ENCODE measurements at places on chromosomes 4 and X. TPM values are rescaled to one million over a fixed set of nuclear protein-coding genes. Genes with fewer than 3 reads are reported as not detected.

Gene HPF1
- total RNA-seq, result 24.1 TPM

Gene FTHL17
- total RNA-seq, result not detected

DNA sequence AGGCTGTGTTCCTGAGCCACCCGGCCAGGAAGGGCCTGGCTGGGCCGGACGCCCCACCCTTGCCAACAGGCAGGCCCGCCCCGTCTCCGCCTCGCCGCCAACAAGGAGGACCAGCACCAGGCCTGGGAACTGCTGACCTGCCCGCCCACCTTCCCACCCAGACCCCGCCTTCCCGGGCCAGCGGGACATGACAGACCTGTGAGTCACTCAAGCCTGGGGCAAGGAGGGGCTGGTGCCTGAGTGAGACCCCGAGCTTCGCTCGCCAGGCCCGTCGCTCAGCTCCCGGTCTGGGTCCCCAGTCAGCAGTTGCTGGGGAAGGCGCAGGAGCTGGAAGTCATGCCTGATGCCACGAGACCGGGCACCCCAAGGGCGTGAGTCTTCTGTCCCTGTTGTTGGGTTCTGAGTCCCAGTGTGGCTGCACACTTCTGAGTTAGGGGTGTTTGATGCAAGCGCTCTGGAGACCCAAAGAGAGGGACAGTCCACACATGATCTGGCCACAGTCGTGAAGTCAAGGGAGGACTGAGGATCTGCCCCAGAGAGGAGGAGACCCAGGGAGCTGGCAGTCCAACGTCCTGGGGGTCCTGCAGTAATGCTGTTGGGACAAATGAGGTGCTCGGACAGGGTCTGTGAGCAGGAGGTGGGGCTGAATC is at the start of gene DNASE1L1:
Gene DNASE1L1, minus strand, starts transcription at position 33 of the 650 bp plus-strand sequence. CDS start 3,686 bp downstream, outside the sequence.
- DNase-seq, result no peak

- DNase-seq, result no peak
These were observed 23.7 kb downstream of the TLR6 start for GRCh38 chr4:38832624-38833528.

DNA sequence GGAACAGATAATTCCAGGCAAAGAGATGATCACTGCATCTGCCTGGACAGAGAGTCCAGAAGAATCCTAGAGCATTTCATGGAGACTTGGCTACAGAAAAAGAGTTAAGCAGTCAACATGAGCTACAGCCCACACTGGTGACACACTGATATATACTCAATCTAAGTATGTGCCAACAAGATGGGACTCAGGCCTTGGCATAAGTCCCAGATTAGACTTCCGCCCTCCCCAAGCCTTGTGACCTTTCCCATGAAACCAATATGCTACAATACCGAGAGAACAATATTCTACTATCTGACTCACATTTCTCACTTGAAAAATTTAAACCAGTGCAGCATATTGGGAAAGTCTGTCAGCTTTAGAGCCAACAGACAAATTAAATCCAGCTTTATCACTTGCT is 65.7 kb upstream of the SLITRK2 start:
- DNase-seq, result no peak

- no peak for DNase-seq
These were observed 1.4 kb upstream of the AADAT start for GRCh38 chr4:170091069-170091696.

GRCh38 chr4:986428-986878 is 391 bp upstream of the IDUA start:
- DNase-seq, result no peak

Gene MAGEA10
- not detected for total RNA-seq

Gene CASP3
- 90.9 TPM for total RNA-seq

- no peak for DNase-seq
These were observed 125.1 kb upstream of the STX18 start for GRCh38 chr4:4666693-4667621.

- no peak for DNase-seq
These were observed 8.2 kb downstream of the PRRG3 start for GRCh38 chrX:151703487-151703886.

Gene BRS3
- not detected for total RNA-seq

- no peak for DNase-seq
These were observed 85.2 kb downstream of the ADGRA3 start for GRCh38 chr4:22430626-22431025.

DNA sequence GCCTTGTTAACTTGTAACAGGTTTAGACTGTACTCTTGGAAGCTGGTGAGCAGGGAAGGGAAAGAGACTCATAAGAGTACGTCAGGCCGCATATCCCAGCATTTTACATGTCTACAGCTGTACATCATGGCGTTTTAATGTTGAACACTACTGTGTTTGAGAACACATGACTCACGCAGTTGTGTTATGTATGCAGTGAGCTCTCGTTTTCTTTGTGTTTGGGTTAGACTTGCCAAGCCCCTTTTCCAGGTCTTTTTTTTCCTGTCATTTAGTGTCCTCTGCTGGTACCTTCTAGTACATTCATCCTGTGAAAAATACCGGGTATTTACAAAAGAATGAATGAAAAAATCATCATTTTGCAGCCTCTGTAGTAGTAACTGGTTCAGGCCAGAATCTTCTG is 35.3 kb downstream of the SMS start:
- DNase-seq, result no peak

GRCh38 chr4:76977736-76978350 is 28.3 kb downstream of the SEPTIN11 start:
- no peak for DNase-seq

- DNase-seq, result no peak
These were observed 17.4 kb downstream of the MTNR1A start for GRCh38 chr4:186537843-186538521.

DNA sequence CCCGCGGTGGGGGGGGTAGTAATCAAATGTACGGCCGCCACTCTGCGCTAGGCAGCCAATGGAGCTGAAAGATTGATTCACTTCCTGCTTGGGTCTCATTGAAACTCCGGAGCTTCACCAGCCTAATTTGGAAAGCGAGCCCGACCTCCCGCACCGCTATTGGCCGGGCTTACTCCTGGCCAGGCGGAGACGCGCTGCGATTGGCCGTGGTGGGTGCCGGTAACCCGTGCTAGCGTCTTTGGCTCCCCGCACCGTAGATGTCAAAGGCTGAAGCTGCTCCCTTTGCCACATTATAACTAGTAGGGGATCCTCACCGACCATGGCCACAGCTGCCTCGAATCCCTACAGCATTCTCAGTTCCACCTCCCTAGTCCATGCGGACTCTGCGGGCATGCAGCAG is at the start of gene POU3F4:
Gene POU3F4, plus strand, starts transcription at position 285 of the 400 bp plus-strand sequence. Its CDS starts 35 bp downstream, at position 320.
- DNase-seq, result no peak

- no peak for DNase-seq
These were observed 92.1 kb downstream of the HMX1 start for GRCh38 chr4:8779490-8779932.

Gene PI4K2B
- 38.6 TPM for total RNA-seq

GRCh38 chr4:152590179-152591031 is 54.5 kb upstream of the FBXW7 start:
- no peak for DNase-seq

Gene DUX4
- total RNA-seq, result not detected

Gene GAGE12H
- total RNA-seq, result not detected

Gene RHOH
- 108 TPM for total RNA-seq

GRCh38 chr4:96145601-96146000 is 305.7 kb downstream of the PDHA2 start:
- no peak for DNase-seq

Gene CLIC2
- total RNA-seq, result 0.14 TPM

DNA sequence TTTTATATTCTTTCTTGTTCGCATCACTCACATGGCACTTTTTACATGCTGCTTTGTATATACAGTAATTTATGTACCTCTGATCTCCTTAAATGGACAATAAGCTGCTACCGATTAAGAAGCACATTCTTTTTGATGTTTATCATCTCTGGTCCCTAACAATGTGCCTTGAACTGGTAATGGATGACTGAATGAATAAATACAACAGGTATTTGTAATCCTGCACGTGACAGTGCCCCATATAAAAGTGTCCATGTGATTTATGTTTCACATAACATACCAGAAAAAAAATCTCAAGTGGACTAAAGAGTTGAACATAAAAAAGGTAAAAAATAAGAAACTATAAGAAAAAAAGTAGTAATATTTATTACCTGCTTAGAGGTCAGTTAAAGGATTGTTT is 7.7 kb upstream of the SLAIN2 start:
- no peak for DNase-seq

DNA sequence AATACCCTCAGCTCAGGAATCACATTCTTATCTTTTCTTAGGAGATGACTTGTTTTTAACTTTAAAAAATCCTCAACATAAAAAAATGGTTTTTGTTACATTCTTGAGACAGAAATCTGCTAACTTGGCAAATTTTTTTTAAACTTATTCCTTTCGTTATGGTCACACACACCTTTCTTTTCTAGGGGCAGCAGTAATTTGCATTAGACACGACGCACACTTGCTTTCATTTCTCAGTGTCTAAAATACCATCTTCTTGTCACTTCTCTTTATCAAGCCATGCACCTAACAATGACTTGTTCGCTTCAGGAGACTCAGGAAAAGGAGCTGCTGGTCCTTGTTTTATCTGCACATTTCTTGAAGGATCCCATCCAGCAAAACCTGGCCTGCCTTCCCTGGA is 112.6 kb upstream of the TBL1X start:
- DNase-seq, result no peak

- DNase-seq, result no peak
These were observed 324.1 kb upstream of the DIPK2B start for GRCh38 chrX:45524805-45525204.

GRCh38 chr4:128908735-128909134 is 99.2 kb downstream of the JADE1 start:
- DNase-seq, result no peak

Gene PNMA6A
- 0.87 TPM for total RNA-seq

- no peak for DNase-seq
These were observed 136.8 kb downstream of the C4orf33 start for GRCh38 chr4:129232589-129233337.

DNA sequence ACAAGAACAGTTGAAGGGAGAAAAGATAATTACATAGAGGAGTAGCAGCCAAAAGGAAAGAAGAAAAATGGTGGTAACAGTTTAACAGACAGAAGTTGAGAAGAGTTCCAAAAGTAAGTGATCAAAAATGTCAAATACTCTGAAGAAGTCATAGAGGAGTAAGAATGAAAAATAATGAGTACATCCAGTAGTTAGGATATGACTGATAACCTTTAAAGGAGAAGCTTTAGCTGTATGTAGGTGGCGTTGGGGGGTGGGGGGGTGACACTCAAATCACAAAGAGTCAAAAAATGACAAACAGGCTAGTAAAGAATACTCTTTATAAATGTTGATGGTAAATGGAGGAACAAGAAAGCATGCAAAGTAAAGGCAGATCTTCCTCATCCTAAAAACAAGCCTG is 40.6 kb downstream of the RAB33A start:
- no peak for DNase-seq

Gene CPE
- 0.18 TPM for total RNA-seq

DNA sequence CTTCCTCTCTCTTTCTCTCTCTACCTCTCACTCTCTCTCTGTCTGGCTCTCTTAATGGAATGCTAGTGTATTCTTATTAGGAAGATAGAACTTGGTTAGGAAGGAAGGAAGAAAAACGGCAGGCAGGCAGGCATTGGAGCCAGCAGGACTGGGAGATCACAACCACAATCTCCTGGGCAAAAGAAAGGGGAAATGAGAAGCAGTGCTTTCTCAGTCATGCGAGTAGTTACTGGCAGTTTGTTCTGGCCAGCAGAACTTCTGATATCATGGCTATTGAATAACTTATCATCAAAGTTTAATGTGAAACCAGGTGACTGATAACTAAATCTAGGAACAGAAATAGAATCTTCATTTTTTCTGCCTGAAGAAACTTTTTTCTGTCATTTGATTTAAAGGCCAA is 60.9 kb upstream of the PAGE1 start:
- DNase-seq, result no peak

GRCh38 chrX:119635799-119636198 is 29.6 kb upstream of the NKRF start:
- DNase-seq, result no peak

Gene LUZP4
- total RNA-seq, result not detected

Gene SMIM20
- 17.0 TPM for total RNA-seq

- no peak for DNase-seq
These were observed 618.1 kb upstream of the ADGRL3 start for GRCh38 chr4:60581919-60582536.

DNA sequence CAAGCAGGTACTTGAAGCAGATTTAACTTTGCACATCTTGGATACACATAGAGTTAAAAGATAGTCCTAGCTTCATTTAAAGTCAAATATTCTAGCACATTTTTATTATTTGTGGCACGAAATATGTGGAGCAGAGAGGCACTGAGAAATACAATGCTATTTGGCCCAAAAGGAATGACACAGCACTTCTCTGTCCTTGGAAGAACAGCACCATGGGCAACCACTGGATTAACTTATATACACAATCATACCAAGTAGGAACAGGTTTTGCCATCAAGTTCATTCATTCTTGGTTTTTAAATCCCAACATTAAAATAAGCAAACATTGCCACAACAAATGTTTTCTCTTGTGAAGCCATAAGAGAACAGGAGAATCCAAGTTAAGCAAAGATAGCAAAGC is 924 bp upstream of the ENAM start:
- DNase-seq, result no peak

DNA sequence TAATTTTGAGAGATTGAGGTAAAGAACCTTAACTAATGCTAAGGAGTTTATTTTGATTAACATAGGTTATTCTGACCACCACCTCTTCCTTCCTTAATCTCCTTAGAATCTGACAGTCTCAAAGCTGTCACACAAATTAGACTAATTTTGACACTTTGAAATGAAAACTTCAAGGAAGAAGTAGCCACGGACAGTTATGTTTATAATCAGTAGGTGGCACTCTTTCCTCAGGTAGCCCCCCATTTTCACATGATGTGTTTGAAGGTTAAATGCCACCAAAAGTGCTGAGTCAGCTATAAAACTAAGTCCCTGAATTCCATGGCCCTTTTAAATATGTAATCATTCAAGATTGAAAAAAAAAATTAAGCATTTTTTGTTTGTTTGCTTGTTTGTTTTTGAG is 22.4 kb downstream of the TMEM33 start:
- no peak for DNase-seq

GRCh38 chr4:2671267-2671895 is 84.8 kb downstream of the TNIP2 start:
- no peak for DNase-seq

Data from activated T-helper 2 cell treated with anti-CD3 and anti-CD28 coated beads, Interferon-gamma antibody, Interleukin-2, Interleukin-4, amounts not matched to agents 10 μg/mL and 5 μg/mL and 100 μg/mL, durations not matched to agents 14 hours and 24 hours and 36 hours (primary cell).